Caco-2 (cell line): ENCODE measurements at places on chromosomes 2 and 18. TPM values are rescaled to one million over a fixed set of nuclear protein-coding genes. Genes with fewer than 3 reads are reported as not detected.
A peak's percentile ranks its signal among the peaks of the same experiment; 100 is the strongest.

- DNase-seq = peak; percentile 41
Observed at GRCh38 chr2:5474716-5475115, 217.5 kb upstream of the SOX11 start.

- no peak for DNase-seq
Observed at GRCh38 chr2:28321426-28321825, 71.2 kb upstream of the FOSL2 start.

GRCh38 chr2:61774351-61774750 is 79.5 kb downstream of the FAM161A start:
- no peak for DNase-seq

GRCh38 chr18:73577365-73577764 is 570.3 kb downstream of the FBXO15 start:
- DNase-seq = no peak

- DNase-seq = no peak
Observed at GRCh38 chr2:69226903-69227302, 160.1 kb downstream of the GFPT1 start.

Gene APCDD1
- 1.5 and 2.0 TPM in 2 replicates for total RNA-seq

Gene B4GALT6
- total RNA-seq = 22.4 and 28.5 TPM in 2 replicates

Gene INSIG2
- total RNA-seq = 12.2 and 14.1 TPM in 2 replicates
